RPMI7951 (cell line): ENCODE measurements at places on chromosomes 2 and 18.

DNA sequence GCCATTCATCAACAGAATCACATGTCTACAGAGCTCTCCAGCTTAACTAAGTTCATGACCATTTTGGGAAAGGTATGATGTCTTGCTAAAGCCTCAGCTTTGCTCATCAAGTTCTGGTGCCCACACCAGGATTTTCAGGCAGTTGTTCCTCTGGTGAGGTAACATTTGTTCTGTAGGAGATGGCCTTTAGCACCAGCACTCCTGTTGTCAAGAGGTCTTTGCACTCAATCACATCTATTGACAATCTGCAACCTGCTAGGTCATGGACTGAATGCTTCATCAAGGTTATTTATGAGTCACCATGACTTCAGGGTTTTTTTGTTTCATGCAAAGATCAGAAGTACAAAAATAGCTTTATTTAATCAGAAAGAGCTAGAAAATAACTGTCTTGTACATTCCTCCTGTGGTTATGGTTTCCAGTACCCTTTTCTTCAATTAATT, 36.6 kb upstream of the VIT start:
- peak; percentile 47 for DNase-seq

- DNase-seq: no peak
These were observed 65.5 kb downstream of the COMMD1 start for GRCh38 chr2:61970807-61971556.

- DNase-seq: no peak
These were observed 232.7 kb downstream of the DYSF start for GRCh38 chr2:71685941-71686611.

- DNase-seq: no peak
These were observed 13.3 kb downstream of the CD28 start for GRCh38 chr2:203719456-203720410.

GRCh38 chr2:12320991-12321641, 395.6 kb upstream of the TRIB2 start:
- peak; percentile 99 for DNase-seq
